ENCODE measurements at places on chromosomes 1 and 21. TPM values are rescaled to one million over a fixed set of nuclear protein-coding genes. Genes with fewer than 3 reads are reported as not detected.

Gene SIKE1
- total RNA-seq = 65.8 TPM

Gene PRELP
- total RNA-seq = 0.05 TPM

Gene LIPI
- total RNA-seq = not detected

Gene PHF13
- 8.2 TPM for total RNA-seq

Gene VSIG8
- not detected for total RNA-seq
